ENCODE measurements at places on chromosomes 3 and 15.

DNA sequence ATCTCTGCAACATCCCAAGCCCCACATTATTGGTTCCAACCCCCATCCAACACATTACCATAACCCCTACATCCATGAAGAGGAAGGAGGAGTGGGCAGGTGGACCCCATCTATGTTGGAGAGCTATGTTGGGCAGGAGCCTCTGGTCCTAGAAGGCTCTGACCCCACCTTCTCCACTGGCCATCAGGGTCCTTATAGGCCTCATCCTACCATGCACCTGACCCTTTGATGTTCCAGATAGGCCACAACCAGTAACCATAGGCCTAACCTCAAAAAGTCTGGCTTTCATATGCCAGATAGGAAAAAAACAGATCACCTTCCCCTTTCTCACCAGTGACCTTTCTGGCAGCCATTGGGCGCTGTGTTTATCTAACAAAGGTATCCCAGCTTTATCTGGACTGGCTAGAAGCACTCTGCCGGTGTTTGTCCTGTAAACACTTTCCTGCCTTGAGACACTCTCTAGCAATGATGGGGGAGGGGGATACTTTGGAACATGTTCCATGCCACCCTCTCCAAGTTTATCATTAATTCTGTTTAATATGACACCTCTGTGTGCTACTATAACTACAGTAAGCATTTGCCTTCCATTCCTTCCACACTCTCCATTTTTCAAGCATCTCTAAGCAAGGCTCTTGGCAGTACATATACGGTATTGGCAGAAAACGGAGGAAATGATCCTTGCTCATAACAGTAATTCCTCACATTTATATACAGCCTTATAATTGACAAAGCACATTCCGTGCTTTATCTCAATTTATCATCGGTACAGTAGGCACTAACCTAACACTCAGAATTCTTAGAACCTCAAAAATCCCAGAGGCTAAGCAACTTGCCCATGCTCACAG, 377.1 kb downstream of the VPS13C start:
- DNase-seq, result no peak

DNA sequence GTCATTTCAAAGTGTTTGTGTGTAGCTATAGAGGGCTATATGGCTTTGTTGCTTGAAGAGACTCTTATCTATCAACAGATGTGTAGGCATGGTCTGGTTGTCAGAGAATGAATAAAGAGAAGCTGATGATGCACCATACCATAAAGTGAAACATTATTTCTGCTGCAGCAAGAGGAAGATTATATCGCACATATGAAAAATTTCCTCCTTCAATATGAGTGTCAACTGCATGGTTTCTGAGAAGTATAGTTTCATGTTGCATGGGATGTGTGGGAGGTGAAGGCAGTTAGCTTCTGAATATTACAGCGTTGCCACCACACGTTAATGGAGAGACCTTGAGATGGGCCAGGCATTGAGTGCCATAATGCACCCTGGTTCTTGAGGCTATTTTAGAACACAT, 217.9 kb downstream of the SATB1 start:
- no peak for DNase-seq

DNA sequence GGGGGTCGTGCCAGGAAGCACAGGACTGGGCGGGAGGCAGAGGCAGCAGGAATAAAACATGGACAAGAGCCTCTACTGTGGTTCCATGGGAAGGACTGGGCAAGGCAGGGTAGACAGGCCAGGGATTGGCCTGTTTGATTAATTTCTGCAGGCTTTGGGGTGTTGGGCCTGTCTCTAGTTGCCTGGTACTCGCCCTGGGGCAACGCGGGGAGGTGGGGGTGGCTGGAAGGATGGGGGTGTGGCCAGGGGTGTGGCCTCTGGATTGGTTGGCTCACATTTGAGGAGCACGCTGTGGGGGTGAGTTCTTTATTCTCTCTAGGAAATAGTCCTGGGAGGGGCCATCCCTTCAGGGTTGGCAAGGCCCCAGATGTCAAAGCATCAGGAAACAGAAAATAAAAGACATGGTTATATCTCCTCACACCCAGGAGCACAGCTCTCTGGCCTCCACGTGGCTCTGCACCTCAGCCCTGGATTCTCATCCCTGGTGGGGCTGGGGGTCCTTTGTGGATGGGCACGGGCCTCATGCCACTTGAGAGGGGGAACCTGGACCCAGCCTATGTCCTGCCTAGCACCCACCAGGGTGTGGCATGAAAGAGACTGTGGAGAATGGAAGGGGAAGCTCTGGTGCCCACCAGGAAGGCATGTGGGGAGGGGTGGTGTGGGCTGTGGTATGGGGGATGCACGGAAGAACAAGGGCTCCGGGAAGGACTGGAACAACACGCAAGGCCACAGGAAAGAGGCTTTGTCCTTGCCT, 223.0 kb upstream of the LYSMD4 start:
- no peak for DNase-seq

DNA sequence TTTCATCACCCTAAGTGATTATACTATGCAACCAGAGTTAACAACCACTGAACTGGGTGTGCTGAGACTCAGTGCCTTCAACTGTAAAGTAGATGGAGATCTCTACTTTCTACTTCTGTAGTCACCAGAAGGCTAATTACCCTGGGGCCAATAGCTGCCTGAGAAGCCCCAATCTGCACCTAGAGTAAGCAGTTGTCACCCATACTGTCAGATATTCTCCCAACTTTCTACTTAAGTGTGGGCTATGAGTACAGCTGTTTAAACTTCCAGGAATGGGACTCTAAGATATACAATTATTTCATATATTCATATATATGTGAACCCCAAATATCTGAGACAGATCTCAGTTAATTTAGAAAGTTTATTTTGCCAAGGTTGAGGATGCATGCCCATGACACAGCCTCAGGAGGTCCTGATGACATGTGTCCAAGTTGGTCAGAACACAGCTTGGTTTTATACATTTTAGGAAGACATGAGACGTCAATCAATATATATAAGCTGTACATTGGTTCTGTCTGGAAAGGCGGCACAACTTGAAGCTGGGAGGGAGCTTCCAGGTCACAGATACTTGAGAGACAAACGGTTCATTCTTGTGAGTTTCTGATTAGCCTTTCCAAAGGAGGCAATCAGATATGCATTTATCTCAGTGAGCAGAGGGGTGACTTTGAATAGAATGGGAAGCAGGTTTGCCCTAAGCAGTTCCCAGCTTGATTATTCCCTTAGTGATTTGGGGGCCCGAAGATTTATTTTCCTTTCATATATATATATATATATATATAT, 41.9 kb downstream of the CCNL1 start:
- DNase-seq, result no peak

- no peak for DNase-seq
Observed at GRCh38 chr15:51076524-51077220, 18.0 kb downstream of the TNFAIP8L3 start.

- DNase-seq, result no peak
Observed at GRCh38 chr3:127753338-127753737, 69.0 kb downstream of the MGLL start.

GRCh38 chr3:149894205-149894604, 76.5 kb downstream of the PFN2 start:
- no peak for DNase-seq
